MV-4-11 (cell line): ENCODE measurements at places on chromosomes 1 and 21.

DNA sequence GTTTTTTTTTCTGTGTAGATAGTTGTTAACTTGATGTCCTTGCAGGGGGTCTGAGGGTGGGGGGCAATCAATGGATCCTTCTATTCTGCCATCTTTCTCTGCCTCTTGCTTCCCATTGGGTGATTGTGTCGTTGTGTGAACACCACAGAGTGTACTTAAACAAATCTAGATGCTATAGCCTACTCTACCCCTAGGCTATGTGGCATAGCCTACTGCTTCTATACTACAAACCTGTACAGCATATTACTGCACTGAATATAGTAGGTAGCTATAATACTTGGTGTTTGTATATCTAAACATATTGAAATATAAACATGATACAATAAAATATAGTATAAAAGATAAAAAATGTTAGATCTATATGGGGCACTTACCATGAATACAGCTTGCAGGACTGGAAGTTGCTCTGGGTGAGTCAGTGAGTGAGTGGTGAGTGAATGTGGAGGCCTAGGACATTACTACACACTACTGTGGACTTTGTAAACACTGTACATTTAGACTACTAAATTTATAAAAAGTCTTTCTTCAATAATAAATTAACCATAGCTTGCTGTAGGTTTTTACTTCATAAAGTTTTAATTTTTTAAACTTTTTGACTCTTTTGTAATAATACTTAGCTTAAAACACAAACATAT lies 105.4 kb downstream of the CENPF start:
- no peak for DNase-seq

GRCh38 chr1:170402476-170403311 lies 129.3 kb upstream of the GORAB start:
- DNase-seq, result no peak

- DNase-seq, result no peak
Measured at GRCh38 chr1:232226197-232226712, 403.7 kb downstream of the SIPA1L2 start.

DNA sequence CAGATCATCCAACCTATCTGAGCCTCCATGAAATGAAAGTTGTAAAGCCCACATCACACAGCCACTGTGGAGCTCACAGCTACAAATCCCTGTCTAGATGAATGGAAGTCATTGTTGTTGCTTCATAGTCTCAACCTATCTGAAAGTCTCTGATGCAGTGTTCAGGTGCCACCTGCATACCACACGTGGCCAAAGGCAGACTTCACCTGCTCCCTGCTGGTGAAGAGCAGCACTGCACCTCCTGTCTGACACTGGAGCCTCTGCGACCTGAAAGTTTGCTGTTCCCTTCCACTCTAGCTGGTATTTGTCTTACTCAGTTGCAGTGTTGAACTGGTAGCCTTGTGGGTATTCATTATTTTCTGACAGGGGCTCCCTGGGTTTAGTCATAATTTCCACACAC lies 18.4 kb downstream of the LORICRIN start:
- DNase-seq, result no peak
